Activated CD4-positive, alpha-beta T cell treated with anti-CD3 and anti-CD28 coated beads, Interleukin-2, Interleukin-6, amounts not matched to agents 100 ng/mL and 50 ng/mL, durations not matched to agents 16 hours and 8 hours (primary cell): ENCODE measurements at places on chromosomes 7 and 10.

- peak; percentile 26 for DNase-seq
Observed at GRCh38 chr10:92387289-92387940, 96.4 kb downstream of the MARCHF5 start.

GRCh38 chr7:104328970-104329825 lies 795 bp downstream of the LHFPL3 start:
- DNase-seq = no peak

- no peak for DNase-seq
Observed at GRCh38 chr7:55409482-55410225, 44.5 kb downstream of the LANCL2 start.

DNA sequence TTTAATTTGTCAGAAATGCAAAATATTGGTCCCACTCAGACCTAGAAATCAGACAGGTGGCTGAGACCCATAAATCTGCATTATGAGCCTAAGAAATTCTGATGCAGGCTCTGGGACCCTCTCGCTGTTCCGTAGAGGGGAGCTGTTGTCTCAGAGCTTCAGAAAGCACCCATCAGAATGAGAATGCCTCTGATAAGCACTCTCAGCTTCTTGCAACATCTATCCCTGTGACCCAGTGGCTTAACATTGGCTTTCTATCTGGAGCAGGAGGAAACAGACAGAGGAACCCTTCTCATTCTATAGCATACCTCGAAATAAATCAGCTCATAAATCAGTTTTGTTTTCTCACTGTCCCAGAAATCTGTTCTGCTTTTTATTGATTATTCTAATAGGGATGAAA lies 184.6 kb upstream of the SP4 start:
- no peak for DNase-seq

GRCh38 chr10:16966991-16967865 lies 150.0 kb upstream of the RSU1 start:
- DNase-seq = peak; percentile 50

- DNase-seq = no peak
Observed at GRCh38 chr10:68955355-68955831, 577 bp upstream of the DDX21 start.

- no peak for DNase-seq
Observed at GRCh38 chr10:76091926-76092325, 660.5 kb downstream of the LRMDA start.

GRCh38 chr7:100614308-100614861 lies 2.0 kb downstream of the MOSPD3 start:
- DNase-seq = no peak

- DNase-seq = peak; percentile 6
Observed at GRCh38 chr10:129467359-129468064, 471 bp downstream of the MGMT start.

DNA sequence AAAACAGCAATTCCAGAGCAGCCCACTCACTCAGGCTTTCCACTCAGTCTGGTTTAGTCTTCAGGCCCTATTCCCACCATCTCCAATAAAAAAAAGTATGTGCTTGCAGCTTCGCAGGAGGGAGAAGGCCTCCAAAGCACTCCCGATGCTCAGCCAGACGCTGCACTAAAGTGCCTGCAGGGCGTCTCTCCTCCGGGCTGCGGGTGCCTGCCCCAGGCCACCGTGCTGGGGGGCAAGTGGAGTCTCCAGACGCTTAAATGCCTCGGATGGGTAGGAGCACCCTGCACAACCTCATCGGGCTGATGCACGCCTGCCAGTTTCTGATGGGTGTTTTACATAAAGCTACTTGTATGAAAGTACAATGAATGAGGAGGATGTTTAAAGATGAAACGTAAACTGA lies 31.3 kb upstream of the NCAPG2 start:
- DNase-seq = no peak

DNA sequence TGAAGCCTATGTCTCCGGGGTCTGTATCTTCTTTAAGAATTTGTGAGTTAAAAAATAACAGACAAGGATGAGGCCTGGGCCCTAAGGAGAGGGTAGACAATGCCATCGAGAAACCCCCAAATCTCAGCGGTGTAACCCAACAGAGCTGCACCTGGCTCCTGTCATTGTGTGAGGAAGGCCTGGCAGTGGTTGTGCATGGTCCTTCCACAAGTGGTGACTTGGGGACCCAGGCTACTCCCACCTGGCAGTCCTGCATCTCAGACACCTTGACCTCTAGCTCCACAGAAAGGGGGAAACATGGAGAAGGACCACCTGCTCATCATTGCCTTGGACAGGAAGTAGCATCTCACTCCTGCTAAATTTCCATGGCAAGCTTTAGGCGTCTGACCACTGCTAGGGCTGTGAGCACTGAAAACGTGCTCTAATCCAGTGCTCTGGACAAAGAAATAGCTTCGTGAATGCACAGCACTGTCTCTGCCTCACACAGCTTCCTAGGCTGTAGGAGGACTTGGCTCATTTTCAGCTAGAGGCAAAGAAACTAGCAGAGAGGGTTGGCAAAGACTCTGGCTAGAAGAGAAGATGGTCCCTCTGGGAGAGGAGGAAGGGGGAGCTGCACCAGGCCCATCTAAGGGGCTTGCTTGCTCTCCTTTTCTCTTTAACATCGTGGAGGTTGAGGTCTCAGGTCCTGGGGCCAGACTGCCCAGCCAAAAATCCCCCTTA lies 273.9 kb upstream of the ZMIZ1 start:
- DNase-seq = no peak

GRCh38 chr10:24983946-24984345 lies 31.5 kb upstream of the PRTFDC1 start:
- no peak for DNase-seq

DNA sequence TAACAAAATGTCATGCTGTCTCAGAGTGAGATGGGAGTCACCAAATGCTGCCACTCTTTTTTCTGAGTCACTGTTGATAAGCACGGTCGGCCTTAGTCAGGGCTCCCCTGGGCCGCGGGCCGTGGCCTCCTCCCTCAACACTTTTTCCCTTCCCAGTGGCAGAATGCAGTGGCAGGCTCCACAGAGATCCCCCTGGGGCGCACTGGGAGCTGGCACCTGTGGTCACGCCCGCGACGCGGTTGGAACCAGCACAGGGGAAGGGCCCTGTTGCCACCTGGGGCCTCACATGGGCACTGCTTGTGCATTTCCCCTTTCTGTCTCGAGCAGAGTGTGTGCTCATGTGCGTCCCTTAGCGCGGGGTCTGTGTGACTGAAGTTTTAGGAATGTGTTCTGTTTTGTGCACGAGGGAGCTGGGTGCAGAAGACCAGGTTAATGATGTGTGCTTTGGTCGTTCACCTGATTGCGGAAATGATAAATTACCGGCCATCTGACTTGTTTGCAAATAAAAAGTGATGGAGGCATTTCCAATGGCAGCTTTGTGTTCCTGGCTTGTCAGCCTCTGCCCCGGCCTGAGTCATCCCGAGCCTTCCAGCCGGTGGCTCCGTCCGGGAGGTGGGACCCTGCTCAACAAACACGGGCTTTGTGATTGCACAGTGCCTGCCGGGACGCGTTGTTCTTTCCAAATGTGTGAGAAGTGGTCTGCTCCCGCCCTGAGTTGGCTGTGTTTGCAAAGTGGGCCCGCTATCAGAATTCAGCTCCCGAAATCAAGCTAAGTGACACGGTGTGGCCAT lies 100.7 kb downstream of the NKX6-2 start:
- no peak for DNase-seq

DNA sequence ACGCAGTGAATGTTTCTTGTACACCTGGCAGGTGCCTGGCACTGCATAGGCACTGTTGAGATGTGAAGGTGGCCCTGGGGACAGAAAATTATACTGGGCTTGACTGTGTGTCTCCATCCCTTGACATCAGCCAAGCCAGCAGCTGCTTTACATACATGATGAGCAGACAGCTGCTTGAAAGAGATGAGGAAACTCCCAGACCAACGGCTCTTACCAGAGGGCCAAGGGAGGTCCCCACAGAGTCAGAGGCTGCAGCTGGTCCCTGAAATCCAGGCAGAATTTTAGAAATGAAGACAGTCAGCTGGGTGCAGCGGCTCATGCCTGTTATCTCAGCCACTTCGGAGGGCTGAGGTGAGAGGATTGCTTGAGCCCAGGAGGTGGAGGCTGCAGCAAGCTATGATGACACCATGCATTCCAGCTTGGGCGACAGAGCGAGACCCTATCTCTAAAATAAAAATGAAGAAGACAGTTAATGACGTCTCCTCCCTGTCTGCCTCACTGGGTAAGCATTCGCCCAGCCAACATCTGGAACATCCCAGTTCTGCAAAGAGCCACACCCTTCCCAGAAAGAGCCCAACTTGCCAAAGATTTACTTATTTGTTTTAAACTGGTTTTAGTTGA lies 17.6 kb downstream of the LIMK1 start:
- DNase-seq = no peak

GRCh38 chr7:1538544-1539180 lies 8.2 kb downstream of the MAFK start:
- no peak for DNase-seq
